ENCODE measurements at places on chromosomes 6 and 20. TPM values are rescaled to one million over a fixed set of nuclear protein-coding genes. Genes with fewer than 3 reads are reported as not detected.

DNA sequence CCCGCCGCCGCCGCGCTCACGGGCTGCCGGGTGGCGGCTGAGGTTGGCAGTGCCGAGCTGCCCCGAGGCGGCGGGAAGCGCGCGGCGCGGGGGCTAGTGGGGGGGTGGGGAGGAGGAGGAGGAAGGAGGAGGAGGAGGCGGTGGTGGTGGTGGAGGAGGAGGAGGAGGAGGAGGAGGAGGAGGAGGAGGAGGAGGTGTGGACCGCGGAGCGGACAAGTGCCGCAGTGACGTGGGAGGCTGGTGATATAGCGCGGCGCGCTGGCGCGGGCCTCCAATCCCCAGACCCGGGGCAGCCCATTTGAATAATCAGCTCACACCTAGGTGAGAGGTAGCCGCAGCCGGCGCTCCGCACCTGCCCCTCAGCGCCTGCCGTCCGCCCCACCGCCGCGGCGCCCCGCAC, at the start of gene FOXA2:
Gene FOXA2 (minus strand): TSS at position 51 of the 400 bp plus-strand sequence. CDS start 294 bp downstream, outside the sequence.
- no peak for DNase-seq

DNA sequence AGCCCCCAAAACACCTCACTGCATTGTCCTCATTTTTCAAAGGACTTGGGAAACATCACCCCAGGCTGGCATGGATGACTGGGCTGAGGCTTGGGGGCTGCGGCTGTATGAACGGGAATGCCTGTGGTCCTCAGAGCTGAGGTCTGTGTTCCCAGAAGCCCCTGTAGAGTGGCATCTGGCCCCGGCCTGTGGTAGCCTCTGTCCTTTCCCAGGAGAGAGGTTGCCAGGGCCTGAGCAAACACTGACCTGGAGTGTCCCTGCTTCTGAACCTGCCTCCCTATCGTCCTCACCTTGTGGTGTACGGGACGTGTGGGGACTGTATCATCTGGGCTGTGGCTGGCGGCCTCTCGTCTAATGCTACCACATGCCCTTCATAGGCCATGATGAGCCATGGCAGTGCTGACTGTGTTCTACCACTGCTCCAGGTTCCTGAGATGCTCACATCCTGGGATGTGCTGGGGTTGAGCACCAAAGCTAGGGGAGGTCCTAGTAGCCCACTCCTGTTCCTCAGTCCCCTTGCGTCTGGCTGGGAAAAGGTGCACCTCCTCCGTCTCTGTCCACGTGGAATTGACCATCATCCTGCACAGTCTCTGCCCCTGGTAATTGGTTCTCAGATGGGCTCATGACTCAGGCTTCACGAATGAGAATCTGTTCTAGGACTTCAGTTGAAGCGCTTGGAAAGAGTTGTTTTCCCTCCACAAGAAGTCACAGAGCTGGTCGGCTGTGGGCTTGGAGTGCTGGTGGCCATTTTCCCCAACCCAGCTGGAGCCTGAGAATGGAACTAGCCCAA, 27.6 kb downstream of the PHACTR3 start:
- no peak for DNase-seq

DNA sequence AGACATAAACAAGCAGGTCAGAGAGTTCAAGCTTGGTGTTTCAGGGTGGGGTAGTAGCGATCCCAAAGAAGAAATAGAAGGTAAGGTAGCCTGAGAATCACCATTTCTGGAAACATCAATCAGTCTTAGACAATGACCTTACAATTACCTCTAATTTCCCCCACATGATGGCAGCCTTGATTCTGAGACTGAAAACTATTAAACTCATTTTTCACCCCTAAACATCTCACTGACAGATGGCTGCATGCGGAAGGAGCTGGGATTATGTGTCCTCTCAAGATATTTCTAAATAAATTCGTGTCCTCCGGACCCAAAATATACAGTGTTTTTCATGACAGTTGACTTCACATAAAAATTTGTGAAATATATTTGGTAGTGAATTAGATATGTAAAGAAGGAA, 61.0 kb downstream of the KIF6 start:
- no peak for DNase-seq

DNA sequence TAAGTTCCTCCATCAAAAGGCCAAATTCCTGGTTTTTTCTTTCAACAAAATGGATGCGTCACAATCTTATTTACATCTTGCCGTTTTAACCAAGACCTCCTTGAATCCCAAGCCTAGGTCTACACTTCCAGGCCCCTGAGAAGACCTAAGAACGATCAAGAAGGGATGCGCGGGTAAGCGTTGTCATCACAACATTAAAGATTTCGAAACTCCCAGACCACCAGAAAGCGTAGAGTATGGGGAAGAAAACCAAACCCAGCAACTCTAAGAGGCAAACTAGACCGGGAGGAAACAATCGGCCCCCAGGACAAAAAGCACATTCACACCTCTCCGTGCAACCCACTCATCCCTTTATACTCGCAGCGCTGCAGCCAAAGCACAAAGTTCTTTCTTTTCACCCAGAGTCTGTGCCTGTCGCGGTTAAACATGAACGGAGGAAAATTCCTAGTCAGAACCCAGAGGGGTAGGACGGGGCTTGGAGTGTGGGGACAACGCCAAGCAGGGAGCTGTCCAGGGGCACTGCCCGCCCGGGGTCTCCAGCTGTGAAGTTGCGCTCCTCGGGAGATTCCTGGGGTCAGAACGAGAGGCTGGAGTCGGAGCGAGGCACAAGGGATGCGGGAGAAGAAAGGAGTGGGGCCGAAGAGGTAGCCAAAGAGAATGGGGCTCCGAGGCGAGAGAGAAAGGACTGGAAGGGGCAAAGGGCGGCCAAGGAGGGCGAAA, 725 bp downstream of the OSER1 start:
- DNase-seq = no peak

- no peak for DNase-seq
Observed at GRCh38 chr20:13567663-13568062, 71.1 kb downstream of the TASP1 start.

- no peak for DNase-seq
Observed at GRCh38 chr20:29878281-29878741, 1379.2 kb upstream of the DEFB115 start.

DNA sequence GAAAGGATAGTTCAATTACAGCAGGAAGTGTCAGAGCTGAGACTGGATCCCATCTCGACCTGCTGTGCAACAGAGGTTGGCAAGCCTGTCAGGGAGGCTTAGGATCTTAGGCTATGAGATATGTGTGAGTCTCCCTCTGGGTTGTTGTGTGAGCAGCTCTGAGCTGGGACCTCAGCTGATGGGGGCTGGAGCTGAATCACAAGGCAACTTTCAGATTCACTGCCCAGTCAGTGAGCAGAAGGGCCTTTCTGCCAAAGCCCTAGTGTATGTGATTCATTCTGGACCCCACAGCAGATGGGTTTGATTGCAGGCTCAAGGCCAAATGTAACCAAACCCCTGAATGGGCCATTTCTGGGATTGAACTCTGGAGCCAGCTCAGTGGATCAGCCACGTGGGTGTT, 4.5 kb downstream of the PI3 start:
- no peak for DNase-seq

DNA sequence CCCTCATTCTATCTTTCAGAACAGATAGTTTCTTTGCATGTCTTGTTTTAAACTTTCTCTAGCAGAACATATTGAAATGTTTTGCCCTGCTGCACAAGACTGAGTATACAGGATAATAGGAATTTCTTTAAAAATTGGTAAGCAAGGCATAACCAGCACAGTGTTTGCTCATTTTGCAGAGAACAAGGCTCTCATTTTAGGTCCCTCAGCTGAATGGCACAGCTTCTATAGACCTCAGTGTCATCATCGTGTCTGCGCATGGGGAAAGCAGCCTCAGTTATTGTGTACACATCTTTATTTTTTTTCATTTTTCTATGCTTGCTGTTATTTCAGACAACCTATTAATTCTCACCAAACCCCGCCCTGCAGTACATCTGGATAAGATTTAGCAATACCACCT, 35.7 kb downstream of the TTI1 start:
- DNase-seq = no peak

- DNase-seq = no peak
Observed at GRCh38 chr6:90293319-90293953, 3.2 kb downstream of the BACH2 start.

- DNase-seq = no peak
Observed at GRCh38 chr20:59561228-59561605, 43.1 kb upstream of the PHACTR3 start.

GRCh38 chr6:44920952-44921491, 407.1 kb upstream of the RUNX2 start:
- no peak for DNase-seq

- no peak for DNase-seq
Observed at GRCh38 chr6:82750556-82750955, 315.1 kb downstream of the UBE3D start.

GRCh38 chr6:53066874-53067706, 1.9 kb downstream of the FBXO9 start:
- no peak for DNase-seq

GRCh38 chr6:97154015-97154414, 129.0 kb downstream of the MMS22L start:
- no peak for DNase-seq

Gene NR2E1
- not detected for polyA plus RNA-seq

Gene DCBLD1
- 0.21 TPM for polyA plus RNA-seq

Data from B cell (primary cell).